ENCODE measurements at places on chromosomes 1 and 21.
A peak's percentile ranks its signal among the peaks of the same experiment; 100 is the strongest.

DNA sequence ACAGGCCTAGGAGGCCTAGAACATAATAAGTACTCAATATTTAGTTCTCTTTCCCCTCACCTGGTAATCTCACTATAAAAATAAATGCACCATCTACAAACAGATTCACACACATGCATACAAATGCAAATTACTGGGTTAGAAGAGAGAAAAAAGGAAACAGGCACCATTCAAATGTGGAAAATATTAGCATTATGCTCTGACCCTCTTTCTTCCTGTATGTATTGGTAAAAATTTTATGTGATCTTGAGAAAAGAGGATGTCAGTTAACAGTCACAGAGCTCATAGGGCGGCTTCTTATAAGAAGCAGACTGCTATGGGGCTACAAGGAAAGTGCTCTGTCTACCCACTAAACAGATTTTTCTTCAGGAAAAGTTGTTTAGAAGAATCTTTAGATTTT is 565.4 kb downstream of the LMO4 start:
- DNase-seq, result no peak

DNA sequence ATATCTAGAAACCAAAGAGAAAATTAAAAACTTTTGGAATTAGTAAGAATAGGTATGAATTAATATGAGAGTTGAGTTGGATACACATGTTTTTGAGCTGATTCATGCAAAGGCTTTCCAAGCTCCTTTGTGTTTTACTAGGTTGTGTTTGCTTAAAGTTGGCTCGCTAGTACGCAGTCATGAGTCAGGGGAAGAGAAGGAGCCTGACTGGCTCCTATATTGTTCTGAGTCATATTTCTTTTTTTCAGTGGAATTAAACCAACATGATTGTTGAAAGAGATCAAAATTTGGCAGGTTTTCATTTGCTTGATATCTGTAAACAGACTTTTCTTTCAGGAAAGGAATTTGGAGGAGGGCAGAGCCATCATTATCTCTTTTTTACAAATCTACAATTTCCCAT is 66.7 kb downstream of the MAGI3 start:
- DNase-seq, result peak; percentile 23

DNA sequence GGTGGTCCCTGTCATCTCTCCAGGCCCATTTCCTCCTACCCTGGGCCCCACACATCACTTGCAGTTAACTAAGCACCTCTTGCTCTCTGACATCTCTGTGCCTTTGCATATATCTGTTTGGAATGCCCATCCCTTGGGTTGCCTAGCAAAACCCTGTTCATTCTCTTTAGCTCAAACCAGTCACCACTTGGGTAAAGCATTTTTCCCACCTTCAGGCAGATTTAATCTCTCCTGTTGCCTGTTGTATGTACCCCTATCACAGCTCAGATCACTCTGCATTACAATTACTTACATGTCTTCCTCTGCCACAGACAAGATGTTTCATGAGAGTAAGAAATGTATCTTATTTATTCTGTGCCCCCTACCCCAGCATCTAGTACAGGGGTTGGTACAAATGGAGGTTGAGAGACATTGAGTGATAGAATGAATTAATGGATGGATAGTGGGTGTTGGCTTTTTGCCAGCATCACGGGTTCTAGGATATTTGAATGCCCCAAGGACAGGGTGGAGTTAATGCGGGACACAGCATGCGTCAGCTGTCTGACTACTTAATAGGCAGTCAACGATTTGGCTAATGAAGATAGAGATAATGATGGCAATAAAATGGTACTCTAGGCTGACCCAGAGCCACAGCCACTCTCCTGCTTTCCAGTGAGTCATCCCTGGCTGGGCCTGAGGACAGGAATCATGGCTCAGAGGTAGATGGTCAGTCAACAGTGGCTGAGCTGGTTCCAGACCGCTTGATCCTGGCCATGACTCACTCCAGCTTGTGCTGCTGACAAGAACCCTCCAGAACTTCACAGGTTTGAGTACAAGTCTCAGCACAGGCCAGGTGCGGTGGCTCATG is 6.5 kb downstream of the NR0B2 start:
- no peak for DNase-seq

DNA sequence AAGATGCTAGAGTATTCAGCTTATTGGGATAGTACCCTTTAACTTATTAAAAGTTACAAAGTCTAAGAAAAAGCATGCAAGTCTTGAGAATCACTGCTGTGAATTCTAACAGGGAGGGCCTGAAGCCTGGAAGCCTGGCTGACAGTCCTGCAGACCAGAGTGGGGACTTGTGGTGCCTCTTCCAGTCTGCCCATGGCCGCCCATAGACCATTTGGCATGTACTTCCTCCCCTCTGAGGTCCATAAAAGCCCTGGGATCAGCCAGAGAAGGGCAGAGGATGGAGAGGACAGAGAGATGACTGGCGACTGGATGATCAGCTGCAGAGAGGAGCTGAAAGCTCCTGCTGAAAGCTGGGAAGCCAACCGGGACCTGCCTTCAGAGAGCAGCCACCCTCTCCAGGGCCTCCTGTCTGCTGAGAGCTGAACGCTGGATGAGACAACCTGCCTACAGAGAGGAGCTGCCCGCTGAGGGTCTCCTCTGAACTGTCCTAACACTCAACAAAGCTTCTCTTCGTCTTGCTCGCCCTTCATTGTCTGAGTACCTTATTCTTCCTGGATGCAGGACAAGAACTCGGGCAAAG is 12.5 kb upstream of the SLC1A7 start:
- DNase-seq, result no peak

- DNase-seq, result no peak
Measured at GRCh38 chr1:240658312-240658960, 46.5 kb upstream of the GREM2 start.

- DNase-seq, result no peak
Measured at GRCh38 chr1:193040011-193040410, 19.1 kb downstream of the UCHL5 start.

GRCh38 chr1:150513351-150513791 is 2.2 kb upstream of the FALEC start:
- DNase-seq, result no peak

- DNase-seq, result no peak
Measured at GRCh38 chr1:218874313-218874712, 299.4 kb upstream of the LYPLAL1 start.

DNA sequence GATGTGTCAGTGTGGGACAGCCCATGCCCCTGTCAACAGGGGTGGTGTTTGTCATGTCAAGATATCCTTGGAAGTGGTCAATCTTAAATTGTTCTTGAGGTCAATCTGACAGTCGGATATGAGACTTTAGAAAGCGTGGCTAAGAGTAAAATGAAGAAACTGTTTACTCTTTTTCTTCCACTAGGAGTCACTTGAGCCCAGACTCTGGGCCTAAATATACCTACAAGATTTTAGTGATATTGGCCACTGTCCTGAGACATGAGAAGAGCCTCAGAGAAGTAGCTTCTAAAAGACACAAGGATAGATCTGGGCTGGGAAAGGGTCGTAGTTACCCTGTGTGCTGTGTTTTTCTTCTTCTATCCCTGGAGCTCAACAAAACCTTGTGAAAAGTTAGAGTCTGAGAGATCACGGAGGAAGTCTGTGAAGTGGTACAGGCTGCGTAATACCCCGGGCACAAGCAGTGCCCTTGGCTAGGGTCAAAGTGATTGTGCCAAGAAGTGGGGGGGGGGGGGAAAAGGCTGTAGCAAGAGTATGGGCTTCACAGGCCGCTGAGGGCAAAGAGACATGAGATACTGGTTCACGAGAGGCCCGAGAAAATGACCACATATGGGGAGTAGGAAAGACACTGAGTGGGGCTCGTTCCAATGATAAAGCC is 355.2 kb upstream of the GREM2 start:
- no peak for DNase-seq

DNA sequence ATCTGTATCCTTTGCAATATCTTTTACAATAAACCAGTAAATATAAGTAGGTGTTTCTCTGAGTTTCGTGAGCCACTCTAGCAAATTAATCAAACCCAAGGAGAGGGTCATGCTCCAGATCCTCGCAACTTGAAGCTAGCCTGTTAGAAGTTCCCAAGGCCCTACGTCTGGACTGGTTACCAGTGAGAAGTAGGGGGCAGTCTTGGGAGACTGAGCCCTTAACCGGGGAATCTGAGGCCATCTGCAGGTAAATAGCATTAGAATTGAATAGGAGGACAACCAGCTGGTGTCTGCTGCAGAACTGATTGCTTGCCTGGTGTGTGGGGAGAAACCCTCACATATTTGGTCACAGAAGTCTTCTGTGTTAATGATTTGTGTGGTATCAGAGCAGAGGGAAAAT is 190.5 kb downstream of the RYR2 start:
- DNase-seq, result no peak
